ENCODE measurements at places on chromosomes 5 and 9. TPM values are rescaled to one million over a fixed set of nuclear protein-coding genes. Genes with fewer than 3 reads are reported as not detected.

Gene GDA
- 70.0 TPM for total RNA-seq

Gene FRMD3
- total RNA-seq = 3.6 TPM

Gene XPA
- 13.5 TPM for total RNA-seq

Gene C7
- 355 TPM for total RNA-seq

Gene MSX2
- total RNA-seq = 2.5 TPM

Gene ADAMTS6
- 19.0 TPM for total RNA-seq

Gene SPINK7
- total RNA-seq = not detected

Gene C9orf153
- 0.23 TPM for total RNA-seq

Gene COX7C
- 644 TPM for total RNA-seq

Gene FYB1
- total RNA-seq = 24.7 TPM

Gene TARS1
- total RNA-seq = 62.2 TPM

Gene PCDHGA1
- total RNA-seq = 0.72 TPM

DNA sequence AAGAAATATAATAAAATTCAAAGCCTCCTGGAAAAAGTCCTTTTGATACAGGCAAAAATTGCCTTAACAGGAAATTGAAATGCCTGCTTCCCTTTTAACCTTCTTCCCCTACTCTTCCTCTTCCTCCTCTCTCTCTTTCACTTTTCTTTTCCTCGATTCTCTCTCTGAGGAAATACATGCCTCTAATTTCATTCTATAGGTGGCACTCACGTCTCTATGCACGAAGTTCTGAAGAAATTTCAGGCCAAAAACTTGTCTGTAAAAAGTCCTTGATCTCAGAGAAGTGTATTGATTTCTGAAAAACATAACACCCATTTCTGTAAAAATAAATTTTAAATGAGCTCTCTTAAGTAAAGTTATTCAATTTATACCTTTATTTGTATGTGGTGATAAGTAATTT lies 371.7 kb upstream of the IRX4 start:
- no peak for DNase-seq

GRCh38 chr5:37723162-37723961 lies 116.5 kb downstream of the GDNF start:
- DNase-seq = no peak

GRCh38 chr9:129072171-129072570 lies 8.7 kb upstream of the DOLPP1 start:
- no peak for DNase-seq

GRCh38 chr5:126720369-126720768 lies 56.6 kb upstream of the LMNB1 start:
- DNase-seq = no peak

DNA sequence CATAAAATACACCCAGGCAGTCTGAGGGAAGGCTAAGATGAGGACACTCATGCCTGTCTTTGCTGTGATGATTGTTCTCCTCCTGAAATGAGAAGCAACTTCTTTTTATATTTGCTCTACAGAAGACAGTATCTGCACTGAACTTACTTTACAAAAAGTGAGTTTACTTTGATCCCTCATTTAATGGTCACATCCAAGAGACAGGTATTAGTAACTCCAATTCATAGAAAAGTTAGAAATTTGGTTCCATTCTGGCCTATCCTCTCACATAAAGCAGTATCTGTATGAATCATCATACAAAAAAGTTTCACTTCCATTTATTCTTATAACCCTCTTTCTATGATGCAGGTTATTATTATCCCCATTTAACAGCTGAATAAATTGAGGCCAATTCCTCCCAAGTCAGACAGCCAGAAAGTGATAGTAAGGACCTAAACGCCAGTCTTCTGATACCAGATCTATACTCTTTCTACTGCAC lies 15.2 kb downstream of the TSTD2 start:
- DNase-seq = no peak

- no peak for DNase-seq
These were observed 165.1 kb downstream of the RGS3 start for GRCh38 chr9:113628621-113629020.

- no peak for DNase-seq
These were observed 642 bp downstream of the RBM22 start for GRCh38 chr5:150700246-150700593.

GRCh38 chr5:148931453-148932057 lies 105.1 kb downstream of the ADRB2 start:
- DNase-seq = no peak

- DNase-seq = no peak
These were observed 9.9 kb upstream of the TRIM36 start for GRCh38 chr5:115179394-115180164.

GRCh38 chr5:172178991-172179989 lies 8.7 kb downstream of the STK10 start:
- no peak for DNase-seq

- DNase-seq = no peak
These were observed 90.5 kb downstream of the ANKH start for GRCh38 chr5:14781106-14781505.
